ENCODE measurements at places on chromosomes 11 and 22.
A peak's percentile ranks its signal among the peaks of the same experiment; 100 is the strongest.

DNA sequence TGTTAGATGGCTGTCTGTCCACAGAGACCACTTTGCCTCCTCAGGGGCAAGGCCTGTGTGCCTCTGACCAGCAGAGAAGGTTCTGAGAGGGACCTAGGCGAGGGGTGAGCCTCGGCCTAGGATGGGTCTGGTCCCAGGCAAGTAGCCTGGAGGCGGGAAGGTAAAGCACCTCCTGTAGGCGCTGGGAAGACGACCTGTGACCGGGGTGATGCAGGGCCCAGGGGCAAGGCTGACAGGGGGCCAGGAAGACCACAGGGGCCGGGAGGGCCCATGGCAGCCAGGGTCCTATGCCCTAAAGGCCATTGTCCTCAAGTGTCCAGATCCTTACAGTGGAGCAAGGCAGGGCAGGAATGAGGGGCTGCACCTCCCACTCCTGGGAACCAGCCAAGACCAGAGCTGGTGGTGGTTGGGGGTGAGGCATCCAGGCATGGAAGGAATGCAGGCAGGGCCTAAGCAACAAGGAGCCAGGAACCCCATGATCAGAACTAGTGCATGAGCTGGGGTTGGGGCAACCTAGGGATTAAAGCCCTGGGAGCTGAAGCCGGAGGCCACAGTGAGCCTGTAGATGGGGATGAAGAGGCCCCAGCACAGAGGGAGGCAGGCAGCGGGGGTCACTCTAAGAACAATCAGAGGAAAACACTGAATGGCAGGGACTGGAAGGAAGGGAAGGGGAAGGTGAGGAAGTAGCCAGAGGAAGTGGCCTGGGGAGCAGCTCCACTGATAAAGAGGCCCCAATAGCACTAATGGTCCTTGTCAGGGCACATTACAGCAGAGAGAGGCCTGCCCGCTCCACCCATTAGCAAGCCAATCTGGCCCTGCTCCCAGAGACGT is 32.9 kb upstream of the KLHL35 start:
- no peak for DNase-seq

GRCh38 chr11:129131316-129131715 is 60.8 kb downstream of the ARHGAP32 start:
- DNase-seq, result no peak

DNA sequence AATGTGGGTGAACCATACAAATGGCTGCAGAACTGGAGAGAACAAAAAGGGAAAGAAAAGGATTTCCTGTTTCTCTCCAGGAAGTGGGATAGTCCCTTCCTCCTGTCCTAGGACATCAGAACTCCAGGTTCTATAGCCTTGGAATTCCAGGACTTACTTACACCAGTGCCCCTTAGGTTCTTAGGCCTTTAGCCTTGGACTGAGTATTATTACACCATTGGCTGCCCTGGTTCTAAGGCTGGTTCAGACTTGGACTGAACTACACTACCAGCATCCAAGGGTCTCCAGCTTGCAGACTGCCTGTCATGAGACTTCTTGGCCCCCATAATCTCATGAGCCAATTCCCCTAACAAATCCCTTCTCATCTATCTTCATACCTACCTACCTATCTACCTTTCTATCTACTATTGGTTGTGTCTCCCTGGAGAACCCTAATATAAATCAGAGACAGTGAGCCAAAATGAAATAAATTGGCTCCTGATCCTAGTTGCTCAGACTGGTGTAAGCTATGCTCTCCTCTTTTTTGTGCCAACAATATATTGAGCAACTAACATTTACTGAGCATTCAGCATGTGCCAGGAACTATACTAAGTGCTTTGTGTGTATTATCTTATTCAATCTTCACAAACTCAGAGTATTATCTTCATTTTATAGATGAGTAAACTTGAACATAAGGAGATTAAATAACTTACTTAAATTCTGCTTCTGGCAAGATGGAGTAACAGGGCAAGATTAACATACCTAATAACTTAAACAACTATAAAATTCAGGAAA is 303.7 kb downstream of the TTC28 start:
- DNase-seq, result peak; percentile 45

DNA sequence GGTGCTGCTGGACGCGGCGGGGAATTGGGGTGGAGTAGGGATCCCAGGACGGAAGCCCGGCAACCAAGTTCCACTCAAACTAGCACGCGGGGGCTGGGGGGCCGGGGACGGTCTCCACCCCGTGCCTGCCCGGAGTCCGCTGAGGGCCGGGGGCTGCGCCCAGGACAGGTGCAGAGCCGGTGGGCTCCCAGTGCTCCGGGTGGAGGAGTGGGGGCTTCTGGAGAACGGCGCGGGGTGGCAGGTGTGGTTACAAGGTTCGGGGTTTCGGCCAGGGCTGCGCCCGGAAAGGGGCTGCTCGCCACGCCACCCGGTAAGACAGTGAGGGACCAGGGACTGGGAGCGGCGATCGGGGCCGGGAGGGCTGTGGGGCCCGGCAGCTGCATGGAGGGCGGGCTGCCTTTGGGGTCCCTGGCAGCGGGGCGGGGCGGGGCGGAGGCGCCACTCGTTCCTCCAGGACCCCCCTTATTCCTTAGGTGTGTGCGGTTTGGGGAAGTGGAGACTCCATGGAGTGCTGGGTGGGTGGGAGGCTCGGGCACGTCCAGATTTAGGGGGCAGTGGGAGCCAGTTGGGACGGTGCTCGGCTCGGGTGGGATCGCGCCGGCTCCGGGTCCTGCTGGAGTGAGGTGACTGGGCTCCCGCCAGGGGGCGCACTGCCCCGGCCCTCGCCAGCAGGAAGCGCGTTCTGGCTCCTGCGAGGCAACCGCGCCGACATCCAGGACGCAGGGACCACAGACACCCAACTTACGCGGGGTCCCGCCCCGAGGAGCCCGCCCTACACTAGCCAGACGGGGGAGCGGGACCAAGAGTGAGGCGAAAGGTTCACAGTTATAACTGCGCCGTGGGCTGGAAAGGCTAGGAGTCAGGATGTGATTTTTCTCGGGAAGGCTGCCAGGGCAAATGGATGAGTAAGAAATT is 868 bp downstream of the TSPAN18 start:
- peak; percentile 68 for DNase-seq

DNA sequence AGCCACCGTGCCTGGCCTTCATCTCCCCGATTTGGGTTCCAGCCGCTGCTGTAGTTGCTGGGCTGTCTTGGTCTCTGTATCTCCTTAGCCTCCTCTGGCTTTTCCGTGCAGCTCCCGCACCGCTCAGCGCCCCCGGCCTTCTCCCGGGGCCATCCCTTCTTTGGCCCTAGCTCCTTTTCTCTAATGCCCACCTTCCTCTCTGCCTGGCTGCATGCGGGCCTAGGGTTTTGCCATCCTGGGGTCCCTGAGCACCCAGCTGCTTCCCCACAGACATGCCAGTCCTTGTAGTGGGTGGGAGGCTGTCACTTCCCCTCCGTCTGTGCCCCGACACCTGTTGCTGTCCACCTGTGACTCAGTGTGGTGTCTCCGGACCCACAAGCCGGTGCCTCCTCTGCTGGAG is 36.4 kb downstream of the KCNJ4 start:
- no peak for DNase-seq

DNA sequence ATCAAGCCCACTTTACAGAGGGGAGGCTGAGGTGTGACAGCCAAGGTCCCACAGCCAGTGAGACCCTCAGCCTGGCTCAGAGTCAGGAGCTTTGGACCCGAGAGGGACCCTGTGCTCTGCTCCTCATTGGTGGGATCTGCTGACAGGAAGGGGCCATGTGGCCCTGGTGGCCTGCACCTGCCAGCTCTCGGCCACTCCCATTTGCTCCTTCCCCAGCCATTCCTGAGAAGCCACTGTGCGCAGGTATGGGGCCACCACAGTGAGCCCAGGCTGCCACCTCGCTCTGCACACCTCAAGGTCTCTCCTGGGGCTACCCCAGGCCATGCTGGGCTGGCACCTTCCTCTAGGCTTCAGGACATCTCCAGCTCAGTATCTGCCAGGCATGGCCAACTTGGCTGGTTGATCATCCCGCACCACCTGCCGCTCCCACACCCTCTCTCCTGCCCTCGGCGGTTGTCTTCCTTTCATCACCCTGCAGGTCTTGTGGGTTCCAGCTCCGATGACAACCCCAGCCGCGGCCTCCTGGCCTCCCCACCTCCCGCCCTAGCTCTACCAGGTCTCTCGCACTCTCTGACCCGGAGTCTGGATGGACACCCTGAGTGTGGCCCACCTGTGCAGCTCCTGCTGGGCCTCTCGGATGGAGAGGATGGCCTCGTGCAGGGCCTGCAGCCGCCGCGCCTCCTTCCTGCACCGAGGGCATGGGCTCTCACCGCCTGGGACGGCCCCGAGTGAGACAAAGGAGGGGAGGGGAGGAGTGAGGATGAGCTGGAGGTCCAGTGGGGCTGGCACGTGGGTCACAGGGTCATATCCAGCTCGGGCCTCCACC is 32.2 kb upstream of the CARS1 start:
- no peak for DNase-seq

DNA sequence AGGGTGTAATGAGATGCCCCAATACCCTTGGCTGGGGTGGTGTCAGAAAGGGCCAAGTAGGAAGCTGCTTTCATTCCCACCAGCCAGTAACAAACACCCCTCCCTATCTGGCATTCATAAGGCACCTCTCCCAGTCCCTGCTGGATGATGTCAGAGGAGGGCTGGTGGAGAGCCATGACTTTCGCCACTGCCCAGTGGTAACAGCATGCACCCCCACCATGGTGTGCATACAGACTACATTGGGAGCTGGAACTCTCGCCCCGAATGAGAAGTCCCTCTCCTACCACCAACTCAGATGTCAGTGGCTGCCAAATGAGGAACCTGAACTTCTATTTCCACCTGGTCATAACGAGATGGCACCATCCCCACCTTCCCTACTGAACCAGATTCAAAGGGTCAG is 73.3 kb downstream of the SGSM3 start:
- no peak for DNase-seq

GRCh38 chr11:43643898-43644620 is 36.5 kb upstream of the HSD17B12 start:
- peak; percentile 90 for DNase-seq

DNA sequence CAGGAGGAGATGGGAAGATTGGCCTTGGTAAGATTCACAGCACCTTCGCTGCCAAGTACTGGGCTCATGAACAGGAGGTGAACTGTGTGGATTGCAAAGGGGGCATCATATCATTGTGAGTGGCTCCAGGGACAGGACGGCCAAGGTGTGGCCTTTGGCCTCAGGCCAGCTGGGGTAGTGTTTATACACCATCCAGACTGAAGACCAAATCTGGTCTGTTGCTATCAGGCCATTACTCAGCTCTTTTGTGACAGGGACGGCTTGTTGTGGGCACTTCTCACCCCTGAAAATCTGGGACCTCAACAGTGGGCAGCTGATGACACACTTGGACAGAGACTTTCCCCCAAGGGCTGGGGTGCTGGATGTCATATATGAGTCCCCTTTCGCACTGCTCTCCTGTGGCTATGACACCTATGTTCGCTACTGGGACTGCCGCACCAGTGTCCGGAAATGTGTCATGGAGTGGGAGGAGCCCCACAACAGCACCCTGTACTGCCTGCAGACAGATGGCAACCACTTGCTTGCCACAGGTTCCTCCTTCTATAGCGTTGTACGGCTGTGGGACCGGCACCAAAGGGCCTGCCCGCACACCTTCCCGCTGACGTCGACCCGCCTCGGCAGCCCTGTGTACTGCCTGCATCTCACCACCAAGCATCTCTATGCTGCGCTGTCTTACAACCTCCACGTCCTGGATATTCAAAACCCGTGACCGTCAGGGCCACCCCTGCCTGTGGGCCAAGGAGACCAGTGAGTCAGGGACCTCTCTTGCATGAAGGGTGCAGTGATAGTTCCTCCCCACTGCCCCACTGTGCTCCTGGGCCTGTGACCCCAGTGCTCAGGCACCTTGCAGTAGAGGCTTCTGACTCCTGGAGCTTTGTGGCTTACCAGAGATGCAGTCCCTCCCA is 83.6 kb downstream of the BCR start:
- DNase-seq, result no peak

GRCh38 chr11:44601471-44602370 is 36.3 kb downstream of the CD82 start:
- DNase-seq, result no peak

DNA sequence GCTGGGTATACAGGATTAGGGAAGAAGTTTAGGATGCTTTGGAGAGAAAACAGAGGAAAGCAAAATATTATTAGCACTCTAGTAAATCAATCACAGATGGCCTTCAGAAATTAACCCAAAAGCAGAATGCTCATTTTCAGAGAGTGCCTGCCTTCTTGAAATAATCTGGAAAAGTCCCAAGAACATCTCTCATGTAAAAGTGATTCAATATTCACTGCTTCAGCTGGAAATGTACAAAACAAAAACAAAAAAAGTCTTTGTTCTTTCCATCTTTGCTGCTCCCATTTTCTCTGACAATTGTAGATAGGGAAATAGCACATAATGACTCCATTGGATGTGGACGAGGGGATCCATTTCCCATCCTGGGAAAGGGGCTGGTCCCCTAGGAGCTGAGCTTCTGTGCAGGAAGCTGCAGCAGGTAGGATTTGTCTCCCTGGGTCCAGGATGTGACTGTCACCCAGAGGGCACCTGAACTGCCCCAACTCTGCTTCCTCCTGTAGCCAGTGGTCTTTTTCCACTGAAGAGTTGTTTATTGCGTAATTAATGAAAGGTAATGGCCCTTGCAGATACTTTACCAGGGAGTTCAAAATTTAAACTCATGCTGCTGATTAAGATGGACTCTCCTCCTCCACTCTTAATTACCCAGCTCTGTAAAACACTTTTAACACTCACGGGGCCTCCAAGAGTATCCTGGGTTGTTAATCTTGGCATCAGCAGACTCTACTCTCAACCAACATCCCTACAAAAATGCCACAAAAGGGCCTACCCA is 57.9 kb downstream of the SC5D start:
- DNase-seq, result no peak

DNA sequence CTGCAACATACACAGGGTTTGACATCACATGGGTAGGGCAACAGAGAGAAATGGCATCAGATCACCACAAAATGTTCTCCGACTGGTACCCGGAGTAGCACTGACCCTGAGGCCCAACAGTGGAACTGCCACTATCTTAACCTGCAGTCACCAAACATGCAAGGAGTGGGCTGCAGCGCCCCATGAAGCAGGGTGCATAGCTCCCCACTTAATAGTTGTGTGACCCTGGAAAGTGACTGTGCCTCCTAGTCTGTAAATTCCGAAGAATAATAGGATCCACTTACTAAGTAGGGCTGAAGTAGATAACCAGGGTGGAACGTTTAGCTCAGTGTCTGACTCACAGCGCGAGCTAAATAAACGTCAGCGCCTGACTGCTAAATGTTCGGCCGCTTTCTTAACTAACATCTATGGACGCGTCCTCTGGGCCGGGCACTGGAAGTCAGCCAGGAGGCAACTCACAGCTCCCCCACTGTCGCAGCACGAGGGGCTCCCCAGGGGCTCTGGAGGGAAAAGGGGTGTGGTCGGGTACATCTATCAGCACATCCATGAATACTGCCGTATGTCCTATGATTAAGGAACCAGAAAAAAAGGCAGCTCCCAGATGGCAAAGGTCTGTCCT is 777 bp downstream of the LTO1 start:
- no peak for DNase-seq
